ENCODE measurements at places on chromosomes 2 and 18. TPM values are rescaled to one million over a fixed set of nuclear protein-coding genes. Genes with fewer than 3 reads are reported as not detected.
A peak's percentile ranks its signal among the peaks of the same experiment; 100 is the strongest.

- DNase-seq: no peak
Observed at GRCh38 chr2:231306791-231307393, 88.6 kb upstream of the B3GNT7 start.

The IGFBP5 gene
- 0.03 TPM for polyA plus RNA-seq

DNA sequence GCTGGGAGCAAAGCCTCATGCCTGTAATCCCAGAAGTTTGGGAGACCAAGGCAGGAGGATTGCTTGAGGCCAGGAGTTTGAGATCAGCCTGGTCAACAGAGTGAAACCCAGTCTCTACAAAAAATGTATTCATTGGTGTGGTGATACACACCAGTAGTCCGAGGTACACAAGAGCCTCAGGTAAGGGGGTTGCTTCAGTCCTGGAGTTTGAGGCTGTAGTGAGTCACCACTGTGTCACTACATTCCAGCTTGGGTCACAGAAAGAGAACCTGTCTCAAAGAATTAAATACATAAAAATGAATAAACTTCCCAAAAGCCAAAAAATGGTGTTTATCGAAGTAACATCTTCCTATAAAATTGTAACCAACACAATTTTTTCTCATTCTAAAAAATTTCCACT is 568.1 kb upstream of the LINC00305 start:
- DNase-seq: no peak

The DTNA gene
- polyA plus RNA-seq: 9.0 TPM

GRCh38 chr2:120406566-120406965 is 60.6 kb downstream of the INHBB start:
- no peak for DNase-seq

GRCh38 chr2:19540739-19541525 is 182.5 kb upstream of the OSR1 start:
- DNase-seq: no peak

The MYOM1 gene
- polyA plus RNA-seq: 0.08 TPM

DNA sequence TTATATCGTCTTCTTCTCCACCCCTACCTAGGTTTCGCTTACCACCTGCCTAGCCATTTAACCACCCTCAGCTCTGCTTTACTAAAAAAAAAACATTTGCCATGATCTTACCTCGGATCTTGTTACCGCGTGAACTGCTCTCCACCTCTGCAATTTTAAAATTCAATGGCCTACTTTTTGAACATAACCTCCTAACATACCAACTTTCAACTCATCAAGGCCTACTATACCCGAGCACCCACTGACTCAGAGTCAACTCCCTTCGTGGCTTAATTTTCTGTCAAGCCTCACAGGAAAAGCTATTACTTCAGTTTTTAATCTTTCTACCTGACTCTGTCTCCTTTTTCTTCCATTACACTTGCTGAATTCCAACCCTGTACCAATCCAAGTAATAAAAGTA is 55.7 kb downstream of the ATAD2B start:
- no peak for DNase-seq

The APLF gene
- polyA plus RNA-seq: 0.70 TPM

The ASXL3 gene
- polyA plus RNA-seq: 0.07 TPM

- no peak for DNase-seq
Observed at GRCh38 chr2:197001921-197002320, 75.4 kb upstream of the PGAP1 start.

The RGPD4 gene
- polyA plus RNA-seq: not detected

- no peak for DNase-seq
Observed at GRCh38 chr18:4096486-4096885, 358.6 kb downstream of the DLGAP1 start.

The SNORC gene
- 2.5 TPM for polyA plus RNA-seq

DNA sequence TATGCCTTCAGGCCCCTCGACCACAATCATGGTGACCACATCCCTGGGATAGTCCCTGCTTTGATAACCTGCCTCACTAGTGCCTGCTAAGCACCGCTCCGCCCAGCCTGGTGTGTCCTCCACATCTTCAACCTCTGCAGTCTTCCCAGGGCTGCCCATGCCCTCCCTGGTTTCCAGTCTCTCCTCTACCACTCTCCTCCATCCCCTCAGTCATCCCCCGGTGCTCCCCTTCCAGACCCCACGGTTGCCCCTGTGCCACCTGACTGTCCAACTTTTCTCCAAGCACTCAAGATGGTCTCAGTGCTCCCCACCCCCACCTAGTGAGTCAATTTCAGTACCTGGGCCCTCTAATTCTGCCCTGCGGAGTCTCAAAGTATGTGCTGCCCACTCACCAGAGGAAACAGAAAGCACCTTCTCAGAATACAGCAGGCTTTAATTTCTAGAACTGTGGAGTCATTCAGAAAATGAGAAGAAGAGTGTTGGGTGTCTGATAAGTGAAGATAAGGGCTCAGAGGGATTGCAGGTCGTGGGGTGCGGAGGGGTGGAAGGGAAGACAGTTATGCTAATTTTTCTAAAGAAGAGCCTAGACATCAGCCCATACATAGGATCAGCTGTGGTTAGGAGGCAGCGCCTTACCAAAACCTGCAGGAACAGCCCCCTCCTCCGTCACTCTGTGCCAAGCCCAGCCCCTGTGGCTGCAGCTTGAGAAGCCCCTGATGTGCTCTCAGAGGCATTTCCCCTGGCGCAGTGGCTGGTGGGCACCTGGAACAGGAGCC is 53.6 kb upstream of the CAB39 start:
- DNase-seq: no peak

GRCh38 chr2:26193578-26194231 is 20.8 kb downstream of the GAREM2 start:
- DNase-seq: no peak

DNA sequence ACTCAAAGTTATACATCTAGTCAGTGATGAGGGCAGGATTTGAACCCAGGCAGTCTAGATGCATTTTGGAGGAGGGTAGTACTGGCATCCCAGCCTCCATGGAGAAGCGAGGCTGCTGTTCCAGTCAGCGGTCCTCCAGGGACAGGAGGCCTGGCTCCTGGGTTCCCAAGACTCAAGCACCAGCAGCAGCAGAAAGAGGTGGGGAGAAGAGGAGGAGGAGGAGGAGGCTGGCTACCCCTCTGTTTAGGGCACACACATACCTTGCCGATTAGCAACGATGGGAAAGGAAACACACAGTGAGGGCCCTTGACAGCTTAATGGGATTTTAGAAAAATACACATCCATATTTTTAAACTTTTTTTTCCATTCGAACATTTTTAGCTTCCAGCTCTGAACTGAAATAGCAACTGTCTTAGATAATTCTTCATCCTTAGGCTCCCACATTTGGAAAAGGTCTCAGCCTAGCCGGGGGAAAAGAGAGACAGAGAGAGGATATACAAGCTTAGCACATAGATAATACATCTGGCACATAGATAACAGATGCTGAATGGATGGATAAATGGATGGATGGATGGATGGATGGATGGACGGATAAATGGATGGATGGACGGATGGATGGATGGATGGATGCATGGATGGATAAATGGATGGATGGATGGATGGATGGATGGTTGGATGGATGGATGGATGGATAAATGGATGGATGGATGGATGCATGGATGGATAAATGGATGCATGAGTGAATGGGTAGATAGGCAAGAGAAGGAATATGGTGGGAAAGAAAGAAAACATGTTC is 87.9 kb downstream of the LBH start:
- DNase-seq: no peak

DNA sequence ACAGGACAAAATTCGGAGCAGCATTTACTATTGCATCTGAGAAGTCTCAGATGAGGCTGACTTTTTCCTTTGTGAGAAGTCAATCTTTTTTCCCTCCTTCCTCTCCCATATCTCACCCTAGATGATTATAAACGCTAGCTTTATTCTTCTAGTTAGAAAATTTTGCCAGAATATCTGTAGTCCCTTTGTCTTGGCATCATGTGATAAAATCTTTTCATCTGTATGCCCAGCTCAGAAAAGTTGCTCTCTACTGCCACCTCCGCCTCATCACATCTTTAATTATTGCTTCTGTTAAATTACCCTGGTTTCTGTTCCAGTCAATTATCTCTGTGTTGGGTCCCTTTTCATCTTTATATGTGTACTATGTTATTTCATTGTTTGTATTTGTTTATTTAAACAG is 210.8 kb upstream of the SLC35G4 start:
- no peak for DNase-seq

GRCh38 chr2:126627643-126628042 is 28.3 kb upstream of the GYPC start:
- no peak for DNase-seq

- DNase-seq: peak; percentile 21
Observed at GRCh38 chr2:105517814-105518705, 119.2 kb upstream of the FHL2 start.

- DNase-seq: peak; percentile 94
Observed at GRCh38 chr2:224948859-224949258, 93.4 kb downstream of the DOCK10 start.

DNA sequence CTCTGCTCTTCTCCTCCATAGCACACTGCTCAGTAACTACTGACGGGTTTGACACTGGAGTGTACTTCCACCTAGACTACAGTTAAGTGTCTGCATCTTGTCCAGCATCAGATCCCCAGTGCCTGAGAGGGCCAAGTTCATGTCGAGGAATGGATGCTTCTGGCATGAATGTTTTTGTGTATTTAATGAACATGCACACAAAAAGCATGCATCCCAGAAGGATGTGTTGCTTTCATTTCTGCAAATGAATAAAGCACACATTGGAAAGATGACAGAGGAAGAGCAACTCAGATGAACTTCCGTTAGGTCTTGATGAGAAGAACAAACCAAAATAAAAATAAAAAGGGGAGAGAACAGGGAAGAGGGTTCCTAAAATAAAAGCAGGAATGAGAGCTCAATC is 27.9 kb downstream of the C2orf49 start:
- DNase-seq: no peak

- DNase-seq: no peak
Observed at GRCh38 chr2:43123486-43123885, 102.9 kb downstream of the ZFP36L2 start.

DNA sequence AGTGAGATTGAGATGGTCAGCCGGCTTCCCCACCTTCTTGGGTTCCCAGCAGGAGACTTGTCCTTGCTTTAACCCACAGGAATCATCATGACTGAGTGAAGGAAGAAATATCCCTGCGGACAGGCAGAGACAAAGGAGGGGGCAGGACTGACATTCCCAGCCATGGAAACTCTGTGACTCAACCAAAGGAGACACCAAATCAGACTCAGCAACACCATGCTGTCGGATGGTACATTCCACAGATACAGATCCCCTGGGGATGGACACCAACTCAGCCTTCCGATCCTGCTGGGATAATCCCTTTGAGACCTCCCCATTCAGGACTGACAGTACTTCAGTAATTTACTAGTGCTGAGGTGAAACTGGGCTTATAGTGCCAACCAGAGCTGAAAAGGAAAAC is 518.3 kb downstream of the XIRP2 start:
- DNase-seq: no peak

GRCh38 chr2:263774-264492 is at the start of gene SH3YL1:
Gene SH3YL1 (minus strand): TSS chr2:264032. CDS start chr2:263984, 48 bp downstream.
- peak; percentile 7 for DNase-seq

The XPO1 gene
- polyA plus RNA-seq: 46.7 TPM

The PCARE gene
- not detected for polyA plus RNA-seq

GRCh38 chr2:241967467-241968144 is 98.1 kb downstream of the RTP5 start:
- DNase-seq: no peak

The IL1B gene
- 0.25 TPM for polyA plus RNA-seq

DNA sequence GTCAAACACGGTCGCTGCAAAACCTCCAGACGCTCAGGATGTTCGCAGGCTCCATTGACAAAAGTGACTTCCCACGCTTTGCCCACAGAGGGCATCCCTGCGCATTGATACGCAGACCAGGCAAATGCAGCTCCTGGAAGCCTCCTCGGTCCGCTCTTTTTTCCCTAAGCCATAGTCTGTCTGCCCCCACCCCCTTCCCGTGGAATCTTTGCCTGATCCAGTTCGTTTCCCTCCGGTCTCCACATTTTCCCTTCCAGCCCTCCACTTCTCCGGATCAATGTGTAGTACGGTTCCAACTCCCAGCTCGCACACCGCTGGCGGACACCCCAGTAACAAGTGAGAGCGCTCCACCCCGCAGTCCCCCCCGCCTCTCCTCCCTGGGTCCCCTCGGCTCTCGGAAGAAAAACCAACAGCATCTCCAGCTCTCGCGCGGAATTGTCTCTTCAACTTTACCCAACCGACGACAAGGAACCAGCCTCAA is at the start of gene DCC:
DCC (plus strand) TSS at position 307 of the 481 bp plus-strand sequence. CDS start 591 bp downstream, outside the sequence.
- no peak for DNase-seq

The TACR1 gene
- polyA plus RNA-seq: not detected

The RGPD3 gene
- polyA plus RNA-seq: 0.02 TPM

The FAP gene
- polyA plus RNA-seq: 1.1 TPM

The SLC9A4 gene
- not detected for polyA plus RNA-seq

- no peak for DNase-seq
Observed at GRCh38 chr2:30255466-30256408, 24.4 kb downstream of the LBH start.

GRCh38 chr2:177519534-177520115 is 127.1 kb downstream of the AGPS start:
- no peak for DNase-seq

The TNS1 gene
- polyA plus RNA-seq: 9.9 TPM

DNA sequence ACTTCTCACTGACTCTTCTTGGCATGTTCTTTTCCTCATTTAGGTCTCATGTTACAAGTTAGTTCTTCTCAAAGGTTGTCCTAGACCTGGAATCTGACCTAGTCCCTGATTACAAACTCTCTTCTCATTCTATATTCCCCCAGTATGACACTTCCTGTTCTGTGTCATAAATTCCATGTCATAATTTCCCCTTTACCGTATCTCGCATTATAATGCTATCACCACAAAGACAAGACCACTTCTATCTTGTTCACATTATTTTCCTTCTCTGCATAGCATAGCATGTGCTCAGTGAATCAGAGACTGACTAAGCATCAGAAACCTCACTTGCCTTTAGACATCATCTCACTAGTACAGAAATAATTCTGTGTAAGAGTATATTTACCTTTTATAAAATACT is 63.6 kb upstream of the CAVIN2 start:
- peak; percentile 92 for DNase-seq

DNA sequence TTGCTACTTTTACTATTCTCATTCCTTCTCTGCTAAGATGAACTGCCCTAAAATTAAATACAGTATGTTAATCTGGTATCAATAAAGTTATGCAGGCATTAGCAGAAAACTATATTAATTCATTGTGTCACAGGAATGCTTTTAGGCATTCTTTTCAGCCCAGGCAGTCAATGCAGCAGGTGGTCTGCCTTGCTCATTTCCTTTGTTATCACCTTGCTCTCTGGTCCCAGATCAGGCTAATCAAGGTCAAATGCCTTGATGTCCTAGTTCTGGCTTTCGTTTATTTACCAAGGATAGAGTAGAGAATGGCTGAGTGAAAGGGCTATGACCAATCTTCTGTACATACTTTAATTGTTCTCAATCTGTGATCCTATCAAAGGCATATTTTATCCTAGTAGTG is 1023.6 kb downstream of the TMEM182 start:
- no peak for DNase-seq

The MARCHF4 gene
- 11.3 TPM for polyA plus RNA-seq

- no peak for DNase-seq
Observed at GRCh38 chr2:232873909-232874641, 4.0 kb downstream of the SNORC start.

DNA sequence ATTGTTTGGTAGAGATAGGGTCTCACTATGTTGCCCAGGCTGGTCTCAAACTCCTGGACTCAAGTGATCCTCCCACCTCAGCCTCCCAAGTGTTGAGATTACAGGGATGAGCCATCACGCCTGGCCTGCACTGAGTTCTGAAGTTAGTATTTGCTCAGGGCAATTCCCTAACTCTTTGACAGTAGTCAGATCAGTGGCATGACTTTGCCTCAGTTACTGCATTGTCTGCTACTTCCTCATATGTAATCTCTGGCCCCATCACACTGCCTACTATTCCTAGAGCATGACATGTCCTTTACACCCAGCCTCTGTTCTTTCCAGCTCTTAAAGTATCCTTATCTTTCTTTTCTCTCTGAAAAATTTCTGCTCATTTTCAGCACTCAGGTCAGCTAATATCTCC is 193.5 kb downstream of the LDLRAD4 start:
- DNase-seq: no peak

Measured in endothelial cell of umbilical vein (primary cell).